ENCODE measurements at places on chromosomes 5 and 9.

DNA sequence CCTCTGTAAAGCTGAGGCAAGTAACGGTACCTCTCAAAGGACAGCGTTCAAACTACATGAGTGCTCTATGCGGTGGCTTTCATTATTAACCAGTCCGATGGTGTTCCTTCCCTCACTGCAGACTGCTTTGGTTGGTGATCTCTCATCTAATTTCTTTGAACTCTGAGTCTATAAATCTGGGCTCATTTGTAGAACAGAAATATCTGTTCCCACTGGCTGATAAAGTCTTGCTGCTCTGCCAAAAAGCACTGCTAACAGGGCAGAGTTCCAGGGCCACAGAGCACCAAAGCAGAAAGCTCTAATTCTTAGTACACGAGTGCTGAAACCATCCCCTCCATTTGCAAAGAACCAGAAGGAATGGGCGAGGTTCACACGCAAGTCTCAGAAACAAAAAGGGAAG, 81.9 kb downstream of the MED27 start:
- no peak for DNase-seq

DNA sequence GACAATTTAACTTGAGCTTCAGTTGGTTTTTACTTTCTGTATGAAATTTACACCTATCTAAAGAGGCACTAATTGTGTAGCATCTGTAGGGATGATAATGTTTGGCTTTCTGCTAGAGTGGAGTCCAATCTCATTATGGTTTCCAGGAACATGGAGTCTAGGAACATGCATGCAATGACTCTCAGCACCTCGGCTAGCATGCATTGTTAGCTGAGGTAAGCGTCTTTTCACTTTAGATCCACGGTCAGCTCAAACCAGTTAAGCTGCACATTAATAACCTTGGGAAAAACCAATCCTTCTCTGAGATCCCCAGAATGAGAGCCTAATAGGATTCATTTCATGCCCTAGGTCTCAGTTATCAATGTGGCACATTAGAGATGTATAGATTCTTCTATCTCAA, 7.8 kb upstream of the GDA start:
- no peak for DNase-seq

GRCh38 chr9:99411479-99412115, 189.5 kb downstream of the SEC61B start:
- no peak for DNase-seq

GRCh38 chr5:154541553-154541952, 63.5 kb upstream of the HAND1 start:
- no peak for DNase-seq

DNA sequence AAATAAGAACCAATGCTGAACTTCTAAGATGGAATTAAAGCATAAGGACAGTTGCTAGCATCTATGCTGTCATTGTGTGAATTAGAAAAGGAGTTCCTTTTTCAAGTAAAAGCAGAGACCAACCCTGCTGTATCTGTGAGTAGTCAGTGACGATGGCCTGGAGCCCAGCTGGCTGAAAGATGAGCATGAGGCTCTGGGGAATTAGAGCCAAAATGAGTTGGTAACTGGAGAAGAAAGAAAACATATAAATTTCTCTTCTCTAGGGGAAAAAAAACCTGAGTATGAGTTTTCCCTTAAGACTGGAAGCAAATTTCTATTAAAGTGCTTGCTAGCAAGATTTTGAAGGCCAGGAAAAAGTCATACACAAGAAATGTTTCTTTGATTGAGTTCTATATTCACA, 1.6 kb upstream of the SPZ1 start:
- DNase-seq: no peak

- no peak for DNase-seq
These were observed 66.9 kb downstream of the PRKACG start for GRCh38 chr9:68947015-68947414.

GRCh38 chr9:1034271-1034670, 15.9 kb upstream of the DMRT2 start:
- DNase-seq: no peak

DNA sequence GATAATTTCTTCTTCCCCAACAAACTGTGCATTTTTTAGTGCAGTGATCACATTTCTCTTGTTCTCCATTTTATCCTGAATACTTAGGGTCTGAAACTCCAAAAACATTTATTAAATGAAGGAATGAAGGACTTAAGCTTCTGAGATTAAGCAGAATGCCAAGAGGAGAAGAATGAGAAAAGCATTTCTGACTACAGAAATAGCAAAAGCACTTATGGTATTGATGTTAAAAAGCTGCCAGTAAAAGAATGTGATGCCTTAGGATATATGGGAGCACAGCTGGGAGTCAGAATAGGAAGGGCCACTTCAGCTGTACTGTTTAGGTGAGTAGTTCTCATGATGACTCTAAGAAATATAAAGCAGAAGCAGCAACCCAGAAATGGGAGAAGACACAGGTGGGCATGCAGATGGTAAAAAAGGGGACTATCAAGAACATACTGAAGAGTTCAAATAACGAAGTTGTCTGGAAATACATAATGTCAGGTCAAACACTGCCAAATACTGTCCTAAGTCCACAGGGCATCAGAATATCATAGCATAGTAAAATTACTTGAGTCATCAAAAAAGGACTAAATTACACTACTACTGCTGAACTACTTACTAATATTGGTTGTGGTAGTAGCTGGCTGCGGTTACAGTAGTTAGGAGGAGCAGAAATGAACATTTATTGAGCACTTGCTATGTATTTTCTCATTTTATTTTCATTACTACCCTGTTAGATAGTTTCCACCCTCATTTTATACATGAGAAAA, 132.7 kb downstream of the MAPKAP1 start:
- no peak for DNase-seq

- no peak for DNase-seq
These were observed 126.4 kb downstream of the CRB2 start for GRCh38 chr9:123482295-123482968.

DNA sequence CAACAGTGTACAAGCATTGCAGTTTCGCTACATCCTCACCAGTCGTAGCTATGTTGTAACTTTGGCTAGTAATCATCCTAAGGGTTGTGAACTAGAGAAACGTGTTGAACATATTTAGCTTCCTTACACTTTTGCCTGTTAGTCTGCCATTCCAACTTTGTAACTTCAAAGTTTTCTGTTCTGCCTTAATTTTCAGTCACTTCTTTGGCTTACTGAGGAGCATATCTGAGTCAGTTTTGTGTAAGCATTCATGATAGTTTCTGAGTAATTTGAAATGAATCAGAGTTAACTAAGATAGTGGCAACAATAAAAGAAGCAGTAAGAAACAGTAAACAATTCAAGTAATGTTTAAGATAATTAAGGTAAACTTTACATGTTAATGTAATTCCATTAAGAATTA, 58.9 kb upstream of the MCCC2 start:
- DNase-seq: no peak

DNA sequence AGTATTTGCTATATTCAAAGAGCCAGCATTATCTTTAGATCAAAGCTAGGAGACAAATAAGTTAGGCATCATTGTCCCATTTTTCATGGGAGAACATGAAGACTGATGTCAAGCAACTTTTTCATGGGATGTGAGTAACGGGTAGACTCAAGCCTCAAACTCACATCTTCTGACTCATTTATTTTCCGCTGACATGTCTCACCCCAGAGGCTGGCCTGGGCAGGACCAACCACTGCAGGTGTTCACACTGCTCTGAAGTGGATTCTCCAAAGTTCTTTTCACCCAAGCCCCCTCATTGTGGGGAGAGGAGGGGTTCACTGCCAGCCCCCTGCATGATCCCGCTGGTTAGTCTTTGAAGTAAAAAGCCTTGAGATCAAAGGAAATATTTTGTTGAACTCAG, 34.9 kb upstream of the BASP1 start:
- no peak for DNase-seq

- no peak for DNase-seq
These were observed 53.4 kb downstream of the GALNT12 start for GRCh38 chr9:98860871-98861293.

DNA sequence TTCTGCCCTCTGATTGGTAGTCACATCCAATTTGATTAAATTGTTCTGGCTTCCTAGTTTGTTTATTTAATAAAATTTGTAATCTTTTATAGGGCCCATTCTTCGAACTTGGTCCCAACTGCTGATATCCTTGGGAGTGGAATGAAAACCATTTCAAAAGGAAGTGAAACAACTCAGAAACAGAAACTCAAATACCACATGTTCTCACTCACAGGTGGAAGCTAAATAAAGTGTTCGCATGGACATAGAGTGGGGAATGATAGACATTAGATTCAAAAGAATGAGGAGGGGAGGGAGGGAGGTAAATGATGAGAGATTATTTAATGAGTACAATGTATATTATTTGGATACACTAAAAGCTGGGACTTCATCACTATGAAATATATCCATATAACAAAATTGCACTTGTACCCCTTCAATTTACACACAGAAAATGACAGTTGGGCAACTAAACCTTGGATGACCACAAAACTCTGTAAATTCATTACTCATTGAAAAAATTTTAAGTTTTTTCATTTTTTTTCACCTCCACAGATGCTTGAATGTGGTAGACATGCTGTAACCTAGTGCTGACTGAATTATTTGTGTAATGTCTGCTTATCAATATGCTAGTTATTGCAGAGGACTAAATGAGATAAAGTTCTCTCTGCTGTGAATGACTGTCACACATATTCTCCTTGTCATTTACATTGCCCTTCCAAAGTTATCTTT, 16.0 kb downstream of the ATP10B start:
- DNase-seq: no peak

- DNase-seq: no peak
These were observed 50.3 kb upstream of the TGFBR1 start for GRCh38 chr9:99054581-99054980.

- DNase-seq: no peak
These were observed 278.0 kb downstream of the NTRK2 start for GRCh38 chr9:84947412-84947972.
